ENCODE measurements at places on chromosomes 2 and 18. TPM values are rescaled to one million over a fixed set of nuclear protein-coding genes. Genes with fewer than 3 reads are reported as not detected.

DNA sequence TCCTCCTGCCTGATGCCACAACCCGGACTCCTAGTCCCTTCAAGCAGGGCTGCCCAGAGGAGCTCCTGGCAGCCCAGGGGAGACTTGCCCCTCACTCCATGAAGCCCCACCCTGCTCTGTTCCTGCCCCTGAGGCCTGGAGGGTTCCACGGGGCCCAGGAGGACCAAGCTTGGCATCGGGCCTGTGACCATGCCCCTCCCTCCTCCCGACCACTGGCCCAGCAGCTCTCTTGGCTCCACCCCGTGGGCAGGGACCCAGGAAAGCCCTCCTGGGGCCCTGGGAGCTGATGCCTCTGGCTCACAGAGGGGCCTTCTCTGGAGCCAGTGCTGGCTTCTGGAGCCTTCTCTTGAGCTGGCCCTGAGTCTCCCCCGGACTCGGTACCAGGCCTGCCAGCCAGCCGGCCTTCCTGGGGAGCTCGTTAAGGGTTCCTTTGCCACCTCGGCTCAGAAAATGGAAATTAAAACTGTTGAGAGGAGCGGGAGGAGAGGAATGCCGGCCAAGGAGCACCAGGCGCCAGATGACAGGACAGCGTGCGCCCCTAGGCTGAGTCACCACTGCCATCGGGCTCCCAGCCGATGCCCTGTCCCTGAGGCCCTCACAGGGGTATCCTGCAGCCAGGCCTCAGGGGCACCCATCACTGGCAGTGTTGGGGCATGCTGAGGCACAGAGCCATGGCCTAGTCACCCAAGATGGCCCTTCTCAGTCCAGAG is 40.6 kb upstream of the SNED1 start:
- DNase-seq, result peak; percentile 43

DNA sequence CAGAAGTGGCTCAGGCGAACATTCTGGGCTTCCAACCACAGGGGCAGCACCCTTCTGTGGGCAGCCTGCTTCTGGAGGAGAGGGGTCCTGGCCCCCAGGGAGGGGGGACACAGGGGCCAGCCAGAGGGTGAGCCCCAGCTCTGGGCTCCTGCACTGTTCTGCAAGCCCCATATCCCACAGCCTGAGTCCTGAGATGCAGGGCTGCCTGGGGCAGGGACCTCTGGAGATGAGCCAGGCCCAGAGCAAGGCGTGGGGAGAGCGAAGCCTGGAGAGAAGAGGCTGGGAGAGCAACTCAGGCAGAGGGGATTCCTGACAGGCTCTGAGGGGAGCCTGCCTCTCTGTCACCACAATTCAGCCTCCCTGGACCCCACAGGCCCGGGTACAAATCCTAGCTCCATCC is 13.5 kb upstream of the PRSS56 start:
- DNase-seq, result no peak

- DNase-seq, result no peak
These were observed 344.9 kb downstream of the RBM43 start for GRCh38 chr2:150916467-150917396.

DNA sequence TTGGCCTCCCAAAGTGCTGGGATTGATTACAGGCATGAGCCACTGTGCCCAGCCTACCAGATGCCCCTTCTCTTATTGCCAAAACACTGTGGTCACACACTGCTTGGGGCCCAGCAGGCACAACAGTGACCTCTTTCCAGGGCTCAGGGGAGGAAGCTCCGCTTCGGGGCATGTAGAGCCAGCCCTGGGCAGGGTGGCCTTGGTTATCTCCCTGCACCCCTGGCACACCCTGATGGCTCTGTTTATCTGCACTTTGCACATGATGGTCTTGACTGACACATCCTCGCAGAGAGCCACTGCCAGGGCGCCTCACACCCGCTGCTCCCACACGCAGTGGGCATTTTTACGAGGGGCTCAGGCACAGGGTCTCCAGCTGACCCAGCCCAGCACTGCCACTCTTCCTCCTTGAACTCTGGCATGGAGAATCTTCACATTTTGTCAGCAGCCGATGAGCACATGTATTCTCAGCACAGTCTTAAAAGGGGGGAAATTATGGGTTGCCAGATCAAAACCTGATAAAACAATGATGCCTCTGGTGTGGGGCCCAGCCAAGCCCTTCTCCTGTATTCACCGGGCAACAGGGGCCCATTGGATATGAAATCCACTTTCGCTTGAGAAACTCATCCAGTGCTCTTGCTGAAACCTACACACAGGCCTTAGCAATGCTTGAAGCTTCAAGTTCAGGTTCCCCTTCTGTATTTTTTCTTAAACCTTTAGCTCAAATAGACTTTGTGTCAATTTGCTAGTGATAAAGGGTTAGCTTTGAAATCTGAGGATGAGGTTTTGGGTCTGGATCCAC is 5.9 kb downstream of the GYPC start:
- DNase-seq, result no peak

DNA sequence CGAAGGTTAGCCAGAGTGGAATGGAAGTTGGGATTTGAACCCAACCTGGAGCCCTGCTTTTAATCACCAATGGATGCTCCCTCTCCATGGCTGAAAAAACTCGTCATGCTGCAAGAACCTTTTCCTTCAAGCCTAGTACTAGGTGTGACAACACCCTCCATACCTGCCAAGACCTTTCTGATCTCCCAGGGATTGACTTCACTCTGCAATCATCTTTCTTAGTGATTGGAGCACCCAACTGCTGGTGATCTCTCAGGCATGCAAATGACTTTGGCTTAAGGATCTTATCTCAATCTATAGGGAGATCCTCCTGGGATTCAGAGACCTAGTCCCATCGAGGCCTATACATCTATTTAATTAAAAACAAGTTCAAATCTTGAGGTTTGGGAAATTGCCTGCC is 23.5 kb upstream of the ITGB6 start:
- DNase-seq, result no peak

- no peak for DNase-seq
These were observed 64.0 kb downstream of the NDUFA10 start for GRCh38 chr2:239960929-239961661.

Gene TEKT4
- 0.28 TPM for total RNA-seq

Gene CAPG
- total RNA-seq, result 5.0 TPM

Gene CBLN2
- total RNA-seq, result not detected

Gene GALNT14
- 0.55 TPM for total RNA-seq

Gene PROM2
- 1.1 TPM for total RNA-seq

Gene TEX44
- not detected for total RNA-seq
